A549 (cell line): ENCODE measurements at places on chromosomes 2 and 18.

- peak; percentile 65 for DNase-seq
Observed at GRCh38 chr18:23689031-23689615, at the start of gene LAMA3. LAMA3 (plus strand) TSS chr18:23689453; CDS start chr18:23689684, 231 bp downstream.

- DNase-seq: no peak
Observed at GRCh38 chr18:49795612-49796552, 17.5 kb downstream of the ACAA2 start.

GRCh38 chr2:162007447-162008040 is 66.5 kb downstream of the DPP4 start:
- DNase-seq: no peak

GRCh38 chr2:37982147-37982582 is 57.1 kb downstream of the RMDN2 start:
- DNase-seq: no peak

- no peak for DNase-seq
Observed at GRCh38 chr2:139378373-139378772, 598.2 kb upstream of the NXPH2 start.

- DNase-seq: no peak
Observed at GRCh38 chr2:220033546-220033945, 406.1 kb downstream of the SLC4A3 start.

GRCh38 chr2:33230842-33231241 is 245.6 kb upstream of the RASGRP3 start:
- peak; percentile 58 for DNase-seq

GRCh38 chr2:66587216-66587615 is 152.3 kb downstream of the MEIS1 start:
- DNase-seq: peak; percentile 54

DNA sequence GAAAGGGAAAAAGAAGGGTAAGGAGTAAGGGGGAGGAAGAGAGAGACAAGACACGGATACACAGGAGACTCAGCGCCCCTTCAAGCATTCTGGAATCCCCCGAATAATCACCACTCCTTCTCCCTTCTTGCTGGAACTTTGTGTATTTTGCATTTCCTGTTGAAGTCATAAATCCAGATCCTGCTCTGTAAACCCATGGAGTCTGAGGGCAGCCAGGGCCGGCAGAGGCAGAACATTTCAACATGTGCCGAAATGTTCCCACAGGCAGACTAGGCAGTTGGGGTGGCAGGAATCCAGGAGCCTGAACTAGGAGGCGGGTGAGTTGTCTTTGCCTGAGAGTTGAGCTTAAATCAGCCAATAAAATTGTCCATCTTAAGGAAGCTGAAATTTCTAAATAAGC is 193.1 kb downstream of the SH3RF3 start:
- DNase-seq: no peak

GRCh38 chr2:177338177-177338721 is 54.3 kb upstream of the AGPS start:
- DNase-seq: peak; percentile 62

DNA sequence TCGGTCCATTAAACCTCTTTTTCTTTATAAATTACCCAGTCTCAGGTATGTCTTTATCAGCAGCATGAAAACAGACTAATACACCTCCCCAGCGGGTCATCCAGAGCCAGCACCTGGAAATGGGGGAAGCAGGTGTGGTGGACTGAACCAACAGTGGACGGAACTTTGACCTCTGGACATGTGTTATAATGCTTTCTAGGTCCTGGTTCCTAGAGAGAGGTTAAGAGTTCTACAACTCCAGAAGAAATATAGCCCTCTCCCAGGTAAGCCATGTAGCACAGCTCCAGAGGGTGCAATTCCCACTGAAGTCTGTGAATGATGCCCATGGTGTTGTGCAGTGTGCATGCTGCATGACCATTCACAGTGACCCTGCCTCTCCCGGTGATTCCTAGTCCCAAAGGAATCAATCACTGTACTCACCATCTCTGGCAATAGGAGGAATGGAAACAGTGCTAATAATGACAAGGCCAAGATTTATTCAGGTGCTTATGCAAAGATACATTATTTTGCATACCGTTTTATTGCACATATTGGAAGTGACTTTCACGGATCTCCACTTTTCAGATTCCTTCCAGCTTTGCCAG is 45.2 kb upstream of the MYO1B start:
- DNase-seq: no peak

- no peak for DNase-seq
Observed at GRCh38 chr18:54950221-54950620, 9.0 kb downstream of the CCDC68 start.

DNA sequence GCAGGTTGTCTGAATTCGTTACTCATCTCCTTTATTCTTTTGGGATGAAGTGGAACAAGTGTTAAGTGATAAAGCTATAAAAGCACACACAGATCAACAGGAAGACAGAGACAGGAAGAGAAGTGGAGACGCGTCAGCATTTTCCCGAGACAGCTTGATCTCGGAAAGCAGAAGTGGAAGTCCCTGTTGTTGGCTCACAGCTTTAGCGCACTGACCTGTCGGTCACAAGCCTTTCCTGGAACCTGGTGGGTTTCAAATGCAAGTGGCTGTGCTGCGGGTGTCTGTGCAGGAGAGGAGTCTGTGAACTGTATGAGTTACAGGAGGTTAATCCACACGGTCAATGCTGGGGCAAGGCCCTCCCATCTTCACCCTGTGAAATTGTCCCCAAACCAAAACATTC is 116.6 kb upstream of the PELI1 start:
- no peak for DNase-seq

- no peak for DNase-seq
Observed at GRCh38 chr2:12617366-12617765, 99.4 kb upstream of the TRIB2 start.

- no peak for DNase-seq
Observed at GRCh38 chr2:179037807-179038206, 12.1 kb downstream of the CCDC141 start.

DNA sequence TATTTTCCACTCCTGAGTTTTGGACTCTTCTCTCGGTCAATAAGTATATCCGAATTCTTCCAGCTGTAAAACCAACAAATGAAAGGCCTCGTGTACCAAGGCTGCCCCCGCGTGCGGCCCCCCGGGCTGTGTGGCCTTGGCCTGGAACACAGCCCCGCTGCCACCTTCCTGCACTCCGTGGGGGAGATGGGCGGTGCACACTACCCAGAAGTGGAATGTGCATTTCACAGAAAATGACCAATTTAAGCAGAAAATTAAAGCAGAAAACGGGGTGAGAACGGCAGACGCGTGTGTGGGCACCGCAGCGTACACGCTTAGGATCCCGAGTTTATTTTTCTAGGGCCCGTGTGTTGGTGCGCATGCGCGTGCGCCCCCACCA is 34.4 kb upstream of the ZNF516 start:
- DNase-seq: no peak

DNA sequence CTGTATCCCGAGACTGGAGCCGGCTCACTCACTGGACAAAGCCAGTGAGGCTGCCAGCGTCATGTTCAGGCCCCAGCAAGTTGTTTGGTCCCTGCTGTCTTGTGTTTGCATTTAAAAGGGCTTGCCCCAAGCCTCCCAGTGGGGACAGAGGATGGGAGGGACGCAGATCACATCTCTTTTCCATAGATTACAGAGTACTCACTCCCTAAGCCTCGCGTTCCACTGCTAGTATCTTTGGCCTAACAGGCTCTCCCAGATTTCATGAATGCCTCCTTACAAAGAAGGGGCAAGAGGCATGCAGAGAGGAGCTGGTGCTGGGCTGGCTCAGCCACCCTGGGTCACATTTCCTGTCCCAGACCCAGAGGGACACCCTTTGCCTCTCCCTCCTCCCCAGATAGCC is 59.1 kb downstream of the CMPK2 start:
- no peak for DNase-seq

- DNase-seq: no peak
Observed at GRCh38 chr2:160402501-160402900, 91.1 kb downstream of the RBMS1 start.

DNA sequence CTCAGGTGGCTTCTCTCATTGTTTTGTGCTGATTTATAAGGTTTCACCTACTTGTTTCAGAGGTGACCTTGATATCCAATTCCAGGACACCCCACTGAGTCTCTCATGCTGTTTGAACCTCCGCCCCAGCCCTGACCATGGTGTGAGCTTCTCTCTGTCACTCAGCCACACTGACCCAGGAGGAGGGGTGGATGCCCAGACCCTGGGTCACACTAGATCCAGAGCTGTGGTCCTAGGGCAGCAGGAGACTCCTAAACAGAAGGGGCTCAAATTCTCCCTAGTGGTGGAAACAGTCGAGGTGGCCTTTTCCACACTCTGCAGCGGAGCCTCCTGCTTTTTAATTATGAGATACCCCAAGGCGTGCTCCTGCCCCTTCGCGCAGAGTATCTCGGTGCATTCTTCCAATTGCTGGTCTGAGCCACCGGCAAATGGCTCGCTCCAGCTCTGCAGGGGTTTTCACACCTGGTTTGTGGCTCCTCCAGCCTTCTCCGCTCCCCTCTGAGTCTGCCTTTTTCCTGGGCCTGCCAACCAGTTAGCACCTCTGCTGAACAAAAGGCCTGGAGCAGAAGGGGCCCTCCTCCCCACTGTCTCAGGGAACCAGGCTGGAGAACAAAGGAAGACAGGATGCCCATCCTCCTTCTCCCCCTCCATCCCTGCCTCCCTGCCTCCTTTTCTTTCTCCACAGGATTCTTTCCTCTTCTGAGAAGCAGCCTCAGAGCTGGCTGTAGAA is 147.3 kb upstream of the SPRED2 start:
- no peak for DNase-seq

DNA sequence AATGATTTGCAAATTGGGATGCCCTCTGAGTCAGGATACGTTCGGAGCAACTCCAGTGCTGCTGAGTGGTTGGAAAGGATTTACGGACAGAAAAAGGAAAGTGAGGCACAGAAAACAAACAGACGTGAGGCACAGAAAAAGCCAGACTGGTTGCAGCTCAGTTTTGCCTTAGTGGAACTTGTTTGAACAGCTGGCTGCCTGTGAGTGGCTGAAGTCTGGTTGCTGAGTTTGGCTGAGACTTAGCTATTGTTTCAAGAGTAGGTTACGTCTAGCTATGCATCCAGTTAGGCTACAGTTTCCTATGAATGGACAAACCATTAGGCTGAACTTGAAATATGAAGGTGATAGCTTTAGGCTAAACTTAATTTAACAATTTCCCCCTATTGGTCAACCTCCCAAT is 256.6 kb downstream of the VAPA start:
- no peak for DNase-seq

GRCh38 chr2:159285433-159285832 is 1.1 kb downstream of the WDSUB1 start:
- DNase-seq: no peak

GRCh38 chr2:63679252-63679855 is 90.6 kb downstream of the MDH1 start:
- no peak for DNase-seq

GRCh38 chr2:72915907-72916742 is 1.2 kb upstream of the EMX1 start:
- DNase-seq: peak; percentile 67

DNA sequence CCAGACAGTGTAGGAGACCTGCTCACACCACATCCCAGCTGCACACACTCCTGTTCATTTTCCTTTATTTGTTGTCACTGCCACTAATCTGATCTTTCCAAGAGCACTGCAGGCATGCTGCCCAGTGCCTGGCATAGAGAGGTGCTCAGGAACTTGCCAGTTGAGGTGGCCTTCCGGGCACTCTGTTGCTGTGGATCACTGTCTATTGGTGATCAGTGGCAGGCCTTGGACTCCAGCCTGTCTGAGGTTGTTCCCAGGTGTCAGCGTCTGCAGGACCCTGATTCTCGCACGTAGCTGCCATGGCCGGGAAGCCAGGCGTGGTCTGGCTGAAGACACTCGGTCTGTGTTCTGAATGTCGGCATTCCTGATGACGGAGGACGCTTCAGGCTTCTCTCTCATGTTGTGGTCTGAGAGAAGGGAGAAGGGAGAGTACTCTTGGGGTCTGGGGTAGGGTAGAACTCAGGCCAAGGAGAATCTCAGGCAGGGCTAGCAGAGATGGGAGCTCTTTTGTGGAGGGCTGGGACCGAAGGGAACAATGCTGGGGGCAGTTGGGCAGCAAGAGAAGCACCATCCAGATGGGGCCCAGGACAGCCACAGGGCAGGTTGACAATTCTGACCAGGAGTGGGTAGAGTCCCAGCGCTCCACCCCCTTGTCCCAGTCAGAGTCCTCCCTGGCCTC is 240.9 kb downstream of the MYCN start:
- DNase-seq: no peak

GRCh38 chr18:3392467-3392855 is 57.5 kb upstream of the TGIF1 start:
- no peak for DNase-seq

DNA sequence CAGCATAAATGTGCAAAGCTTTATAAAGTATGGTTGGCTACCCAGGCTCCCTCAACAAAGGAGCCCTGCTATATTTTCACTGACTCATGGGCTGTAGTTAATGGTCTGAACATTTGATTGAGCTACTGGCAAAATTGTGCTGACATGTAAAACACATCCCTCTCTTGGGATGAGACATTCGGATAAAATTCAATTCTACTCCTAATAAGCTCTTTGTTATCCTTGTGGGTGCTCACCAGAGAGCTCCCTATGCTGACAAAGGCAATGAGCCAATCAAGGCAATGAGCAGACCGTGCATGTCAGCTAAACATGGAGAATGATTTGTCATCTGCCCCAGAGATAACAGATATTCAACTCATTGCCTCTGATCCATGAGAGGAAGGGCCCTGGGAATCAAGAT is 27.7 kb downstream of the SERPINB8 start:
- DNase-seq: no peak

- no peak for DNase-seq
Observed at GRCh38 chr2:107618769-107619168, 207.9 kb upstream of the RGPD4 start.

- DNase-seq: no peak
Observed at GRCh38 chr18:11724781-11725180, 35.7 kb downstream of the GNAL start.

DNA sequence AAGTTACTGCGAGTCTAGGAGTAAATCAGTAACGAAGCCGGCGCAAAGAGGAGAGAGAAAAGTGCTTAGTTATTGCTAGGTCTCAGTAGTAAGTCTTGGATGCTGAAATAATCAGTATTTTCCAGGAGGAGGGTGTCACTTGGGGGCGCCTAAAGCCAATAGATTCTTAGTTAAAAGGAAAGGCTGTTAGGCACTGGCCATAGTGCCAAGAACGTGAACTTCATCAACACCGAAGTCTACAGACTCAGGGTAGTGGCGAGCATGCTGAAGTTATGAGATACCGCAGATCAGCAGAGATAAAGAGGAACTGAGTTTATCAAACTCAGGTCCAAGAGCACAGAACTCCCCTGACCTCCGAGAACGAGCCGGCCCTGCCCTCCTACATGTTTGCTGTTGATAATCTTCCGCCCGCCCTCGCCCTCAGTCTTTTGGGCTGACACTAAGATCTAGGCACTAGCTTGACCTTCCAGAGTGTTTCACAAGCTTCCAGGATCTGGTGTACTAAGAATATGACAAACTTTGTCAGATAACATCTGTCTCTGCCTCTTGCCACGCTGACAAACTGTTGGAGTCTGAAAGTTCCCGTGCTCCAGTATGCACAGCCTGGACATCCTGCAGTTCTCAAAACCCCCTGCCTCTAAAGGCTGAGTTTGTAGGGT is 49.2 kb downstream of the CYB5A start:
- DNase-seq: no peak

DNA sequence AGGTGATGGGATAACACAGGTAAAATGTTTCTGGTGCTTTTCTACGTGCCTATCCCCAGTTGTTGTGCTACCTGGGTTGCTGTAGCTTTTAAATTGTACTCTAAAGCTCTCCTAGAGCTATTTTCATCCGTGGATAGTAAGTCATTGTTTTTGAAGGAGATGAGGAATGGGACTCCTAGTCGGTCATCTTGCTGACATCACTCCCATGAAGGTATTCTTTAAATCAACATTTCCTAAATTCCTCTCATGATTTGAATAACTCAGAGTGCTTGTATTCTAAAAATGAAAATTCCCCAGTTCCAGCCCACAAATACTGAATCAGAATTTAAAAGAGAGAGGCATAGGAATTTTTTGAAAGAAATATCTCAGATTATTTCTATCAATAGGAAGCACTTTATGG is 44.3 kb downstream of the CCDC148 start:
- DNase-seq: no peak
